ENCODE measurements at places on chromosomes 7 and 10. TPM values are rescaled to one million over a fixed set of nuclear protein-coding genes. Genes with fewer than 3 reads are reported as not detected.

The CLDN4 gene
- 103 TPM for total RNA-seq

The PSTK gene
- total RNA-seq, result 2.5 TPM

The GIMAP2 gene
- total RNA-seq, result 33.0 TPM

The PPP1R17 gene
- total RNA-seq, result not detected

The CDC14C gene
- not detected for total RNA-seq

The SEMA3D gene
- total RNA-seq, result 13.6 TPM

GRCh38 chr7:87223666-87224065 lies 4.1 kb upstream of the TMEM243 start:
- no peak for DNase-seq

DNA sequence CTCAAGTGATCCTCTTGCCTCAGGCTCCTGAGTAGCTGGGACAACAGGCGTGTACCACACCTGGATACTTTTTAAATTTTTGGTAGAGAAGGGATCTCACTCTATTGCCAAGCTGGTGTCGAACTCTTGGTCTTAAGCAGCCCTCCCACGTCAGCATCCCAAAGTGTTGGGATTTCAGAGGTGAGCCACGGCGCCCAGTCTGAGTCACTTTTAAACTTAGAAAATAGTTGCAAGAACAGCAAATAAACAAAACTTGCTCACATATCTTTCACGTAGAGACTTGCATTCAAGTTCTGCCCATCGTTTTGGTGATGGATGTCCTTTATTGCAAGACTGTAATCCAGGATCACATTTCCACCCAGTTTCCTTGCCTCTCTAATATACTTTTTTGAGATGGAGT lies 16.6 kb downstream of the GTF2I start:
- no peak for DNase-seq

GRCh38 chr7:108449521-108449920 lies 6.7 kb downstream of the NRCAM start:
- DNase-seq, result no peak

- peak; percentile 66 for DNase-seq
Observed at GRCh38 chr7:105600720-105601550, 19.6 kb upstream of the EFCAB10 start.

- no peak for DNase-seq
Observed at GRCh38 chr10:131670341-131670740, 230.5 kb upstream of the PPP2R2D start.
